ENCODE measurements at places on chromosomes 6 and 20.

DNA sequence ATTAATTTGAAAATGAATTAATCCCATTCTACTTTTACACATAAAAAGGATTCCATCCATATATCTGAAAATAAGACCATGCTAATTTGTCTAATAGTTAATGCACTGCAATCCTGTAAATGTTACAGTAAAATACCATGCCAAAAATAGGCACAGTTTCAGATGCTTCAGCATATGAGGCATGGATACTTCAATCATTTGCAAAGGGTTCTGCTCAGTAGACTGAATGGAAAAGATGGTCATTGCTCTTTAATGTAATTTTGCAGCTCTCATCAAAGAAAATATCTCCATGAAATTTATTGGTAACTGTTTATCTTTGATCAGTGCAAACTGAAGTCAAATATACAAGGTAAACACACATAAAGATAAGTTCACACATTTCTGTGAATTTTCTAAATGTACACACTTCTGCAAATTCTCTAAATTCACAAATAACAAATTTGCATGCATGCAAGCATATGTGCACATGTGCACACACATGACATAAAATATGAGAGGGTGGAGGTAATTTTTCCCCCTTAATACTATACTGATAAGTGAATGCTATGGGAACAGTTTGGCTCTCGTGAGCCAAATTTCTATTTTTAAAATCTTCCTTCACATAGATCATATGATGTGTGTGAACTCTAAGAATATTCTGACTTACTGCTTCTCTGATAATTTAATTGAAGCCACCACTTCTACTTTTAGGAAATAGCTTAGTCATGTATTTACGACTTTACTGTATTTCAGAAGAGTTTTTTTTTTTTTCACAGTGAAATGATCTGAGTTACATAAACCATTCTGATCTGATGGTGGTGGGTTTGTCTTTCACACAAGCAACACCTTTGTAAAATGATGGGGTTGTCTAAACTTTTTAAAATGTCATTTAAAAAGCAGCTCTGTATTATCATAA lies 996.8 kb upstream of the CITED2 start:
- DNase-seq, result no peak

DNA sequence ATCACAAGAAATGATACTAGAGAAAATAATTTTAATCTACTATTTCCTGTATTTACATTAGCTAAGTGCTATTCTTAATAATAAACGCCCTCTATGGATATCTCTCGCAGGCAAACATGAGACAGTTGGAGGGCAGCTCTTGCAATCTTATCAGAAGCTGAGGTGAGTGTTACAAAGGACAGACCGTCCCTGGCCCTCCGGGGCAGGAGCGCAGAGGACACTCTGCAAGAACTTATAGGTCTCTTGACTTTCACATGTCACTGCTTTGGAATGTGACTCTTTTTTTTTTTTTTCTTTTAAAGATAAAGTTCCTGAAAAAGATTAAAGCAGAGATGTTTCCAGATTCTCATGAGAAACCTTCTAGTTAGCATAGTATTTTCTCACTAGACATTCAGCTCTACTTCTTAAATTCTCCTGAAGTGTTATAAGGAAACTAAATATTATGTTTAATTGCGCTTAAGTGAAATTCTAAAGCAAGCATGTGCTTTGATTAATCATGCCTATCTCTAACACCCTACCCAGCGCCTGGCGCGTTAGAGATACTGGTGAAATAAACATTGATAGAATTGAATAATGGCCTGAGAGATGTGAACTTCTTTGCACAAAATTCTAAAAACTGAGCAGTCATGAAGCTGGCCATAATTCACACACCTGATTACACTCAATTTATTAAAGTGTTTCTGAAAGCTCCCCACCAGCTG lies 57.4 kb downstream of the SYTL3 start:
- no peak for DNase-seq

- no peak for DNase-seq
These were observed 98.1 kb upstream of the KCNK16 start for GRCh38 chr6:39420300-39421265.

DNA sequence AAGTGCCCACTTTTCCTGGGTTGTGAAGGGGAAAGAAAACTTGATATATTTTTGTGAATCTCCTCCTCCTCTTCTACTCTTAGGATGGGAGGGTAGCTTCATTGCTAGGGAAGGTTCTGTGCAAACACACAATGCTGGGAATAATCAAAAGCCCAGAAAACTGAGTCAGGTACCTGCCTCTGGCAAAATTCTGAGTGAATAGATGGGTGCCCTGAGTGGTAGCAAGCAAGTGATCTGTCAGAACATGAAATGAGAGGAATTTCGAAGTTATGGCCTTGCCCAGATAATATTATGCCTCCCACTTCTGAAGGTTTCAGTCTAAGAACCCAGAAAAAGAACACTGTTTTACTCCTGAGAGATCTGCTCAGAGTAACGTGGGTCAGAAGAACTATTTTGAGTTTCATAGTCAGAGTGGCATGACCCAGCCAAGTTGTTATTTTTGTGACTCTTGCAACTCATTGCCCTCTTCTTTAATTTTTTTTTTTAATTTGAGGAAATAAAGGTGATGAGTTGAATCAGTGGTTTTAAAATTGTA lies 158.3 kb downstream of the BMP2 start:
- no peak for DNase-seq

DNA sequence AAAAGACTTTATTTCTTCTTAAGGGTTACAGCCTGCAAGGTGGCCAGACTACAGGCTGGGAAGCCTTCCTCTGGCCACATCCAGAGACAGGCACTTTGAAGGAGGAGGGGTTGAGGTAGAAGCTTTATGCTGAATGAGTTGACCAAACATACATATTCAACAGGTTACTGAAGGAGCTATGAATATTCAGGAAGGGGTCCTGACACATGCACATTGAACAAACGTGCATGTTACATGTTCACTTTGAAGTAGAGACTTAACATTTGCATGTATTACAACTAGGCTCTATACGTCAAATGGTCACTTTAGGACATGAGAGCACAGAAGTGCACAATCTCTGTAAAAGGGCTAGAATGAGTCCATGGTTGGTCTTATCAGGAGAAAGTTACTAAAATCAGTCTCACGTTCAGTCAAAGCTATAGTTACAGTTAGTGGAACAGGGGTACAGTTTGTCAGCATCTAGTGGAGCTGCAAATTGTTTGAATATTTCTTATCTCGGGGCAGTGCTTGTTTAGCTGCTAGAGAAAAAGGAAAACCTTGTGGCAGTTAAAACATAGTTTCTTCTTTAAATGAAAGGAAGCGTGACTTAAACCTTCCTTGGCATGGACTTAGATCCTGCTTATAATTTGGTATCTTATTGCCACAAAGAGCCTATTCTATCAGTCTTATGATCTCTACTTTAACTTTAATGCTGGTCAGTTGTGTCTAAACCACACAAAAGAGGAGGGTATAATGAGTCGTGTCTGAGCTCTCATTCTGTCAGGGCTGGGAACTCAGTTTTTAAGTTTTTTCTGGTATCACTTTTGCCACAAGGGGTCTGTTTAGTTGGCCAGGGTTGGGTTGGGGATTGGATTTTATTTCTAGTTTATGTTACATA lies 4.6 kb upstream of the ZSCAN9 start:
- no peak for DNase-seq

- DNase-seq, result no peak
These were observed 15.6 kb upstream of the UBE2J1 start for GRCh38 chr6:89368107-89368506.

DNA sequence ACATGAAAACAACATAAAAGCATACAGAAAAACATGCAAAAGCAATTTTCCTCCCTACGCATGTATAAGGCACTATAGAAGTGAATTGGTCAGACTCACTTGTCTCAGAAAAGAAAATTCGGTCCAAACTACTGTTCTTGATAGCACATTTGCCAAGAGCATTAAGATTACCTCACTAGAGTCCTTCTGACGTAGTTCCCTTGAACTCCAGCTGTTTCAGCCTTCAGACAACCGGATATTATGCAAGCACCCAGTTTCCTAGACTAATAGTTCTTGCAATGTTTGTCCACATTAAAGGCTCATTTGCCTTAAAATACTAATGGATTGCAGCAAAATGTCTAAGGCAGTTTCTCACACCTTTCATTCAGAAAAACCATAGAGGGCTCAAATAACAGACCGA lies 2.5 kb upstream of the CASS4 start:
- DNase-seq, result no peak

DNA sequence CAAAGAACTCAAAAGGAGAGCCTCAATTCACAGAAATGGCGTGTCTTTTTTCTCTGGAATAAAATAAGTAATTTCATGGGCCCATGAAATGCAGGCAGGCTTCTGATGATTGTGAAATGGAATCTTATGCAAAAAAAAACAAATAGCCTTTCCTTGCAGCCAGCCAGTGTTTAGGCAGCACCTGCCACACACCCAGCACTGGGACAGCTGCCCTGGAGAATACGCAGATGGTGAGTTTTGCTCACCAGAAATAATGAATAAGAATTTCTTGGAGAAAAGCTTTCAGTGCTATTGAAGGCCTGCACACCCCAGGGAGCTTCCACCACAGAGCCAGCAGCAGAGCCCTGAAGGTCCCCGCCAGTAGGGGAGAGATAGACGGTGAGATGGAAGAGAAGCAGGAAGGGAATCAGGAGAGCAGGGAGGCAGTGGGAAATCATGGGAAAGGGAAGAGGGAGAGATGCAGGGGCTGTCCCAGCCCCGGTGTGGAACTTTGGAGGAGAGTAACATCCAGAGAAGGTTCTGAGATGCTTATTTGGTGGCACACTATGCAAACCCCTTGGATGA lies 54.9 kb downstream of the PXDC1 start:
- no peak for DNase-seq

- DNase-seq, result no peak
These were observed 35.7 kb downstream of the MGME1 start for GRCh38 chr20:18004384-18005031.

Measured in frontal cortex (tissue), 4 donors.